ENCODE measurements at places on chromosomes 11 and 22.
A peak's percentile ranks its signal among the peaks of the same experiment; 100 is the strongest.

GRCh38 chr11:70466154-70466553, 67.8 kb downstream of the CTTN start:
- DNase-seq = no peak

DNA sequence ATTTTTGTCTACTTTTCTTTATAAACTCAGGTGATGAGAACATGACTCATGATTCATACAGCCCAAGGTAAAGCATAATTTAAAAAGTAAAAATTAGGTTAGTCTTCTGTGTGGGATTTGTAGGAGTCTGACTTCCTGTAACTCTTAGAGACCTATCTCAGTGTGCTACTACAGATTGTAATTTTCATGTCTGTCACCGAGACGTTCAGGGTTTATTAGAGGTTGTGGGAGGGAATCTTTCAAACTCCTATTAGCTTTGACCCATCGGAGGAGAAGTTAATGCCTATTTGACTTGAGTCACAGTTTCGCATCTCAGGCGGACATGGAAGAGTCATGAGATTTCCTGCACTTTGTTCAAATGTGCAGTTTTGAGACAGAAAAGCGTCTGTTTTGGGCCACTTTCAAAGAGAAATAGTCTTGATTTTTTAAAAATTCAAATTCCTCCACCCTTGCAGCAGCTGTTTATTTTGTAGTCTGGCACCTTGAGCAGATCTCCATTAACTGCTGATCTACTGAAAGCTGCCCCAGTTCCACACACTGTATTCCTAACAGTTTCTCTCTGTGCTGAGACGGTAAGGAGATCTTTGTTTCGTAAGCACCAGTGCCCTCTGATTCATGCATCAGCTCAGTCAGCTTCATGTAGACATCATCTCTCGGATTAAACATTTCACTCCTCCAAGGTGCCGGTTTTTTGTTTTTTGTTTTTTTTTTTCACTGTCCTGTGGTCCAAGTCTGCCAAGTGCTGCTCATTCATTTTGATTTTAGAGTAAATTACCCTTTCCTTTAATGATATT, 24.3 kb downstream of the ALKBH3 start:
- DNase-seq = peak; percentile 56

DNA sequence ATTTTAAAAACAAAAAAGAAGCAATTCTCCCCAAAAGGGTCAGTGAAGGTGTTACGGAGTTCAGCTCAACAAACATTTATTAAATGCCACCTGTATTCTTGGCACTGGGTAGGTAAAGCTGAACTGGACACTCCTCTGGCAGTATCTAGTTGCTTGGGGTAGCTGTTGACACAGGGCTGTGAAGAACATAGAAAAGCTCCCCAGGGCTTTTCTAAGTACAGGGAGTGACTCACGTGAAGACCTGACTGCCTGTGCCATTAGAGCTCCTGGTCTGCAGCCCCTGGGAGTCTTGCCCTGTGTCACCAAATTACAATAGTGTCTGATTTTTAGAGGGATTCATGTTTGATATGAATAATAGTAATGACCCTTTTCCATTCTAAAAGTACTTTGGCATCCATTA, 43.6 kb downstream of the COA4 start:
- no peak for DNase-seq

- DNase-seq = no peak
These were observed 60.2 kb downstream of the FLRT1 start for GRCh38 chr11:64095949-64096348.

GRCh38 chr11:66743271-66743968, 14.4 kb upstream of the SPTBN2 start:
- no peak for DNase-seq

GRCh38 chr11:84236436-84236835, 950.3 kb upstream of the CCDC90B start:
- no peak for DNase-seq

DNA sequence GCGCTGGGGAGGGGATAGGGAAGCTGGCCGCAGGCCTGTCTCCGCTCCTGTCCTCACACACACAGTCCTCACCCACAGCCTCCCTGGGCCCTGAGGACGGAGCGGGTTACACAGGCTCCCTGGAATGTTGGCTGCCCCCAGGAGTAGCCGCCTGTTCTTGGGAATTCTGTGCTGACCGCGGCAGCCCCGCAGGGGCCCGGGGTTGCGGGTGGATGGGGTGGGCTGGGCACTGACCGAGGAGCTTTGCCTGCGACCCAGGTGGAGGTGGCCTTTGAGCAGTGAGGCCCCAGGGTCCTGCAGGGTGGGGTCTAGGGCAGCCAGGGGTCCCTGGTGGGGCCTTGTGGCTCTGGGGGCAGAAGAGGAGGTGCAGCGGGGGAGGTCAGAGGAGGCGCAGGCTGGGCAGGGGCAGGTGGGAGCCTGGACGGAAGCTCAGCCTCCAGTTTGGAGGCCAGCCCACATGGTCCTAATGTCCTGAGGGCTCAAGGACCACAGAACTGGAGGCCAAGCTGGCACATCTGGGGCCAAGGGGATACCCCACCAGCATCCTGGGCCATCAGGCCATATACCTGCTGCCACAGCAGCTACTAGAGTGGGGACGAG, 6.6 kb upstream of the MRGPRG start:
- no peak for DNase-seq

All from uterus (tissue), 4 donors.